ENCODE measurements at places on chromosomes 2 and 18.

GRCh38 chr2:144275340-144275739, 244.6 kb downstream of the ZEB2 start:
- DNase-seq, result no peak

DNA sequence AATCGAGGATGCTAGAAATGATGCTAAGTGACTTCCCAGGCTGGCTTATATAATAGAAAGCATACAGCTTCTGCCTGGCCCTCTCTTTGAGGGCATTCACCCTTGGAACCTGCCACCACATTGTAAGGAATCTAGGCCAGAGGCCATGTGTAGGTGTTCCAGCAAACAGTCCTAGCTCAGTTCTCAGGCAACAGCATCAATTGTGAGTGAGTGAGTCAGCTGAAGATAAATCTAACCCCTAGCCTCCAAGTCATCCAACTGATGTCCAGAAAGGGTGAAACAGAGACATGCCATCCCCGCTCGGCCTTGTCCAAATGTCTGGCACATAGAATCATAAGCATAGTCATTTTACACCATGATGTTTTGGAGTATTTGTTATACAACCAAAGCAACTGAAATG, 324.3 kb upstream of the KLHL14 start:
- DNase-seq, result no peak

DNA sequence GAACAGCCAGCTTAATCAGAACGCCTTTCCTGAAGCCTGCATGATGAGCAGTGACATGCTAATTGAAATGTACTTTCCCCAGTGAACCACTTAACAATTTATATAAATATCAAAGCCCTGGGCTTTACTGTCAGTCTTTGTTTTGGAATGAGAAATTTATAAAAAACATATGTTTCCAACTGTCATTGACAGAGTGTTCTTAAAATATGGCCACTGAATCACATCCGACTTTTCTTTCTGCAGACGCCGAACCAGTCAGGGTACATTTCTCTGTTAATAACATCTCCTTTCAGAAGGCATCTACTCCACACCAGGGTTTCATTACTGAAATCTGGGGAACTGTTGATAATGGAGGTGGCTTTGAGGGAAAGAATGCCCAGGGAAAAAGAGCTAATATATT, 343.7 kb downstream of the INSIG2 start:
- DNase-seq, result no peak

DNA sequence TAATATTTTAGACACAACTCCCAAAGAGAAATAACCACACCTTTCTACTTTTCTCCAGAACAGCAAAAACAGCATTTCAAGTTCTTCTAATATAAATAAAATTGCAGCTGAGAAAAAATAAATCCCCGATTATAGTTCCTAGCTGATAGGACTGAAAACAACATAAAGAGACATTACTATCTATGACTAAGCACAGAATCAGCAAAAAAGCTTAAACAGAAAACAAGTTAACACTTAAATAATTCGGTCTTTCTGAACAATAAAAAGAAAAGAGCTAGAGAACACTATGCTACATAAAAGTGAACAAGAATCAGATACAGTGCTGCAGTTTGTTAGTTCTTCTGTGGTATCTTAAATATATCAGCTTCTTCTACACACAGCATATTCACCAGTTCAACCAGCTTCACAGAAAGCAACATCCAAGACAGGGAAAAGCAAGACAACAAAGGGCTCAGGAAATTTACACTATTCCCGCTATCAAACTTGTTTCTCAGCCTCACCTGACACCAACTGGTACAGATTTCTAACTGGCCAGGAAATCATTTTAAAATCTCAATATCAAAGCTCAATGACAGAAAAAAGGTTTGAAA, 28.6 kb downstream of the FEZ2 start:
- no peak for DNase-seq

DNA sequence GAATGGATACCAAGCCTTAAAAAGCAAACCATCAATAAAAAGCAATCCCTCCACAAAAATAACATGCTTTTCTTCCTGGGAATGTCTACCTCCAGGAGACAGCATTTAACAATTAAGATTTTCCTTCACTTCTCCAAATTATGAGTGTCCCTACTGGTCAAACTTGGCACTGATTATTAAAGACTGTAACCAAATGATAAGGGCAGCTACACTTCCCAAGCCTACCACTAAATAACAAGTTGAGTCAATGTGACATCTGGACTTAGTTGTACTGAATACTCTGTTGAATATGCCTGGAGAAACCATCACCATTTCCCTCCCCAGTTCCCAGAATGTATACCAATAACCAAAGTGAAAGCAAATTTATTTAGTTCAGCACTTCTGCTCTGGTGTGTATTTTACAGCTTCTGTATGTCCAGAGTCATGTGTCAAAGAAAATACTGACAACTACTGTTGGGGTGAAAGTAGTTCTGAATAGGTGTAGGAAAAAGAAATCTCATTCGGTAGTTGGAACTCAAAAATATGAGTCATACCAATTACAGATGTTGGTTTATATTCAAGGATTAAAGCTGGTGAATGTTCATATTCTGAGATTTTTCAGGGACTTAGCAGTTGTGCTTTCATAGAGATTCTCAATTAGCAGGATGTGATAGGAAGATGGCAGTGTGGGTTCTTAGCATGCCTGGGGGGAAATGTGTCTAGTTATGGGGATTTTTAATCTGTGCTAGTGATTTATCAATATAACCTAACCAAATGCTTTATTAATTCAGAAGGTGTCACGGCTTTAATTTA, 1291.6 kb upstream of the GYPC start:
- no peak for DNase-seq

DNA sequence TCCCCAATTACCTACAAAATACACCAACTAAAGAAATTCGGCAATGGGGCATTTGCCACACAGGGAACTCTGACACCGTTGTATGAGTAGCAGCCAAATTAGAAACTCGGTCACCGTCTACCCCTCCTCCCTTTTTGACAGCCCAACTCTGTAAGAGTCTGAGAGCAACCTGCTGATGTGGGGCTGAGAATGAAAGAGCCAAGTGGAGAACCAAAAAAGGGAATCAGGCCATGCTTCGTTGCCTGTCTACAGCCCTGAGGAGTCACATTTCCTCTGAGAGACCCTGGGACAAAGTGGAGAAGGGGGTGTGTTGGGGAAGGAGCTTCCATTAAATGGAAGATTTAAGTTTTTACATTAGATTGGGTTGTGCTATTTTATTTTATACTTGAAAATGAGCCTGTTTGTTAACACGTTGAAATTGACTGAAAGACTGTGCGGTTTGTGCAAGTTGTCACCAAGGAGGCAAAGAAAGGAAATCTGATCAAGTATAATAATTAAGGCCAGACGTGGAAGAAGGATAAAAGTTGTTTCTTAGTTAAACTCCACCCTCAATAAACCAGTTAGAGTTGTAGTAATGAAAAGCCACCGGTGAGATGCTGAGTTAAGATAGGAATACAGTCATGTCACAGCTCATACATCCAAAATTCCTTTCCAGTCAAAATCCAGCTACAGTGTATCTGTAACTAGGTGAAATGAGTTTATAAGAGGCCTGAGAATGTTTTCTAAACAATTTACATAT, 131.7 kb upstream of the CREB1 start:
- peak; percentile 48 for DNase-seq

DNA sequence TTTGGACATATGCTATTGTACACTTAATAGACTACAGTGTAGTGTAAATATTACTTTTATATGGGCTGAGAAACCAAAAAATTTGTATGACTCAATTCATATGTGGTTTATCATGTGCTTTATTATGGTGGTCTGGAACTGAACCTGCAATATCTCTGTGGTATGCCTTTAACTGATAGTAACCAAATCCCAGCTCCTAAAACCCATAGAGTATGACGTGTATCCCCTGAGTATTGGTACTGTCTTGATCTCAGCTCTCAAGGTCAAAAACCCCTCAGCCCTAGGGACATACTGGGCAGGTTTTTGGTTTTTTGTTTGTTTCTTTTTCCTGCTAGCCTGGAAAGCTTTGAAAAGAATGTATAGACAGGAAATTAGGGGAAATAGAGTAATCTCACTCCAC, 42.2 kb upstream of the ARHGAP15 start:
- DNase-seq, result no peak

DNA sequence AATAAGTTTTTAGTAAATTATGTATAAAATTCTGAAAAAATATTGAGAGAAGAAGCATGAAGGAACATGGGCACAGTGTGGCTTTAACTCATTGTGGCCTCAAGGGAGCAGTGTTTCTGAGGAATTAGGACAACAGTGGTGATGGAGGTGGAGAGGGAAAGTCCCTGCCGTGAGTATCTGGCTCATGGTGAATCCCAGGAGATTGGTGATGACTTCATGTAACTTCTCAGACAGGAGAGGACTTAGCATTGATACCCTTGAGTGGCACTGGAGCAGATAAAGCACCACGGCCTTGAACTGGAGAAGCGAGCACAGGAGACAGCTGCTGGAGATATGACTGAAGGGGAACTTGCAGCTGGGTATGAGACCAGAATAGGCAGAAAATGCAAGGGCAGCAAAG, 35.0 kb upstream of the LRP1B start:
- DNase-seq, result peak; percentile 81

- DNase-seq, result no peak
Observed at GRCh38 chr2:444937-445884, 157.3 kb upstream of the ALKAL2 start.

DNA sequence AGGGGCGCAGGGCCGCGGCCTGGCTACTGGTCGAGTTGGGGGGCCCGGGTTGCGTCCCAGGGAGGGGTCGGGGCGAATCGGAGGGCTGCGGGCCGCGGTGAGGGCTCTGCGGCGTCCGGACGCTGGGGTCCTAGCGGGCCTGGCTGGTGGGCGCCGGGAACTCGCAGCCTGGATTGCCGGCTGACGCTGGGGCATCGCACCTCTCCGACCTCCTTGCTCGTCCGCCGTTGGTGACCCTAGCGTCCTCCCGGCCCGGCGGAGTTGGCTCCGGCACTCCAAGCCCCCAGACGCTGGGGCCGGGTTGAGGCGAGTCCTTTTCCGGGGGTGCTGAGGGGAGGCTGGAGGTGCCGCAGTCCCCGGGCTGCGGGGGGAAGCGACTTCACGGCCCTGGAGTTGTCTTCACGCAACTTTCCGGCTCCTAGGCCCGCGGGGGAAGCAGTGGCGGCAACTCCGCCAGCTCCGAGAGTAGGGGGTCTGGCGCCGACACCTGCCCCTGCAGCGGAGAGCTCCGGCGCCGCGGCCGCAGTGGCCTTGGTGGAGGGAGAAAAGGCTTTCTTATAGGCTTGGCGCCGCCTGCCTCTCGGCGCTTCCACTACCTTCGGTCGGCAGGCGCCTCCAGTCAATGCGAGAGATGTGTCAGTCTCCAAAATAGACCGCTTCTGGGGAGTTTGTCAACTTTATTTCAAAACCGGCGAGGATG, 70.3 kb downstream of the HAUS1 start:
- DNase-seq, result peak; percentile 54

- DNase-seq, result no peak
Observed at GRCh38 chr18:6810191-6810590, 80.7 kb downstream of the ARHGAP28 start.

DNA sequence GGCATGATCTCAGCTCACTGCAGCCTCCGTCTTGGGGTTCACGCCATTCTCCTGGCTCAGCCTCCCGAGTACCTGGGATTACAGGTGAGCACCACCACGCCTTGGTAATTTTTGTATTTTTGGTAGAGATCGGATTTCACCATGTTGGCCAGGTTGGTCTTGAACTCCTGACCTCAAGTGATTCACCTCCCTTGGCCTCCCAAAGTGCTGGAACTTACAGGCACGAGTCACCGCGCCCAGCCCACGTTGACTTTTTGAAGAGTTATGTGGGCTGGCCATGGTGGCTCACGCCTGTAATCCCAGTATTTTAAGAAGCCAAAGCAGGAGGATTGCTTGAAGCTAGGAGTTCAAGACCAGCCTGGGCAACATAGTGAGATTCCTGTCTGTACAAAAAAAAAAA, 20.8 kb downstream of the CCL20 start:
- no peak for DNase-seq

- DNase-seq, result no peak
Observed at GRCh38 chr18:48713309-48713708, 174.5 kb downstream of the CTIF start.

- no peak for DNase-seq
Observed at GRCh38 chr2:239763433-239764097, 261.6 kb downstream of the NDUFA10 start.

DNA sequence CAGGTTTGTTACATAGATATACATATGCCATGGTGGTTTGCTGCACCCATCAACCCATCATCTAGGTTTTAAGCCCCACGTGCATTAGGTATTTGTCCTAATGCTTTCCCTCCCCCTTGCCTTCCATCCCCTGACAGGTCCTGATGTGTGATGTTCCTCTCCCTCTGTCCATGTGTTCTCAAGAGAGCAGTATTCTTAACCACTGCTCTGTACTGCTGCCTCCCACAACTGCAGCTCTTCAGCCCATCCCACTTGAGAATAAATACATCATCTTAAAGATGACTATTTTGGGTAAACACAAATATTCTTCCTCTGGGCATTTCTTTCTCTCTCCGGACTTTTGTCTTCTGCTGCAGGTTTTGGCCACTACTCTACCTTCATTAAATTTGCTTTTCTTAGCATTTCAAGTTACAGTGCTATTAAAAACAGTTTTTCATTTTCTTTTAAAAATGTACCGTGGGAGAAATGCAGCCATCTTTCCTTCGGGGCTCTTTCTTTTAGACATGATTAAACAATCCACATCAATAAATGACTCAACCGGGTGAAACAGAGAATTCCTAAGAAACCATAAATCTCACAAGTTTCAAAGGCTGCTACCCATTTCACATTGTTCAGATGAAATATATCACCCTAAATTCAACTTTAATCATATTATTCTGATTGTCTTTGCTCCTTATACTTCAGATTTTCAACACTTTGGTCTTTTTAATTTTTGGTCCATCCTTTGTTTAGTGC, 323.4 kb downstream of the GALNT13 start:
- no peak for DNase-seq

DNA sequence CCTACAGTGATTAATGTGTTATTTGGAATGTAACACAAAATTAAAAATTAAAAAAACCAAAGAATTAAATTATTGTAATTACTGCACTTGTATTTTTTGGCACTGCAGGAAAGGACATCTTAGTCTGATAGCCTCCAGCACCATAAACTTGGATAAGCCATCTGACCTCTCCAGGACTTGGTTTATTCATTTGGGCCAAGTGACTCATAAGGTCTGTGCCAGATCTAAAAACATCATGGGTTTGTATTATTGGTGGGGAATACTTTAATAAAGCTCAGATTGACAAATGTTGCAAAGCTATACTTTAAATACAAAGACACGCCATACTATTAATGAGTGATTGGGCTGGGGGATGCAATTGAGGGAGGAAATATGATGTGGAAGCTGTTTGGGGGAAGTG, 225.2 kb downstream of the ZNF521 start:
- no peak for DNase-seq
